ENCODE measurements at places on chromosomes 12 and 14. TPM values are rescaled to one million over a fixed set of nuclear protein-coding genes. Genes with fewer than 3 reads are reported as not detected.

Gene RILPL1
- 6.4 TPM for total RNA-seq

Gene TAS2R46
- 0.85 TPM for total RNA-seq

Gene SYNDIG1L
- total RNA-seq: not detected

Gene HHIPL1
- total RNA-seq: 0.21 TPM

Gene APAF1
- total RNA-seq: 18.3 TPM
